ENCODE measurements at places on chromosomes 1 and 21.
A peak's percentile ranks its signal among the peaks of the same experiment; 100 is the strongest.

- DNase-seq = no peak
Observed at GRCh38 chr1:54798769-54799641, 2.1 kb downstream of the TTC22 start.

GRCh38 chr1:22687191-22687590, 23.4 kb upstream of the EPHB2 start:
- DNase-seq = no peak

GRCh38 chr1:204102739-204103430, 30.0 kb downstream of the SOX13 start:
- DNase-seq = no peak

- peak; percentile 74 for DNase-seq
Observed at GRCh38 chr1:27527223-27527889, 37.4 kb upstream of the WASF2 start.

GRCh38 chr1:116075990-116076389, 35.2 kb upstream of the MAB21L3 start:
- DNase-seq = no peak
